ENCODE measurements at places on chromosomes 4 and X.
A peak's percentile ranks its signal among the peaks of the same experiment; 100 is the strongest.

DNA sequence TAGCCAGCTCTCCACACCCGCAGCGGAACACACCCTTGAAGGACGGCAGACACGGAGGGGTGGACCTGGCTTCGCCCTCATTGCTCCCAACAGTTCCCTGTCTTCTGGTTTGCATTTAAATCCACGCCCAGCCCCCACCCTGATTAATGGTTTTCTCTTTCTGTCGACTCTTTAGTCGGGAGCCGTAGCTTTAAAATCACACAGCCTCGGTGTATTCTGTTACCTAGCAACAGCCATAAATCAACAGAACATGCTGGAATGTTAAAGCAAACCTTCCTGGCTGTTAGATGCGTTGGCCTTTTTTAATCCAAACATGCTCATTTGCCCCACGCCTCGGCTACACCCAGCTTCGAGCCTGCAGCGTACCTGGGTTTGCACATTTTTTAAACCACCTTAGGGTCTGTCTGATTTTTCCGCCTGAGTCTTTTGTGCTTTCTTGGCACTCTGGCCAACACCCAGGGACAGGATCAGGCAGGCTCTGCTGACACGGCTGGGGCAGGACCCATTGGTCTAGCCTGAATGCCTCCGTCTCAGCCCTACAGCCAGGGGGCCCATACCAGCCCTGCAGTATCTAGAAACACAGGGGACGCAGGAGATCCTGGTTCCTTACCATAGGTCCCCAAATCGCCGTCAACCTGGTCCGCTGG, 21.4 kb upstream of the PPP2R2C start:
- peak; percentile 38 for DNase-seq

- DNase-seq: peak; percentile 31
These were observed 26.1 kb downstream of the IGSF1 start for GRCh38 chrX:131262738-131263679.

DNA sequence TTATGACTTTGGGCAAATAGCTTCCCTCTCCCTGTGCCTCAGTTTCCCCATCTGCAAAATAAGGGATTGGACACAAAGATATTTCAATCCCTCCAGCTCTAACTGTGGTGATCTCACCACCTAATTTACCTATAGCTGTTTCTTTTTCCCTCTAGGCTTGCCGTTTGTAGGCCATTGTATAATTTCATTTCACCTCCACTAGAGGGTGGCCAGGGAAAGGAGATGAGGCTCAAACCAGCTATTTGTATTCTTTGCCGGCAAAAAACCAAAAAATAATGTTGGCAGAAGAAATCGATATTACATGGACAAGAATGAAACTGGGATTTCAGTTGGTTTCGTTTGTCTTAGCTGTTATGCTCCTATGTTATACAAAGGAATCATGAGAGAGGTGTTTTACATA, 36.1 kb upstream of the DOCK11 start:
- DNase-seq: peak; percentile 47

- no peak for DNase-seq
These were observed 124.4 kb upstream of the SLC34A2 start for GRCh38 chr4:25531272-25531671.

DNA sequence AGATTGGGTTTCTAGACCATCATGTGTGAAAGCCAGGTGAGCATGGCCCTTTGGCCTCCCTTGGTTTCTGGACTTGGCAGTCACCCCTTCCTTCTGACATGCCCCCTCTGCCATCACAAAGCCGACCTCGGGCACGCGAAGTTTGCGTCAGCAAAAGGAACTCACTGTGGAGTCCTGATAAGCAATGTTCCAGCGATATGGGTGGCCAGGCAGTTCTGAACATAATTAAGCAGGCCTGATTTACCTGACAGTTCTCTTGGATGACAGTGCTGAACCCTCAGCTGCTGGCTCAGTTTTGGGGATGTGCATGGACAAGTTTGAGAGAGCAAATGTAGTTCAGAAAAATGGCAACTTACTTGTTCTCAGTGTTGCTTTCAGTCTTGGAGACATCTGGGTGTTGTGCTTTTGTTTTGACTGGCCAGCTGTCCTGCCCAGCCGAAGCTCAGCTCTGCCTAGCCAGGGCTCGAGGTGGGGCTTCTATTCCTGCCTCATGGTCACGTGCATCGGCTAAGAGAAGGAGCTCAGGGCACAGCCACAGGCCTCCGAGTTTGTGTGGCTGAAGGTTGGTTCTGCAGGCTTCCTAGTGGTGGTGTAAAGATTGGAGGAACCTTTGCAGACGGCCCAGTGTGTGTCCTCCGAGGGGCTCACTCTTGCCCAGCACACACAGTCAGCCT, 78.3 kb downstream of the CLDN34 start:
- DNase-seq: no peak

GRCh38 chrX:17553469-17553868, 178.5 kb downstream of the NHS start:
- DNase-seq: peak; percentile 89

DNA sequence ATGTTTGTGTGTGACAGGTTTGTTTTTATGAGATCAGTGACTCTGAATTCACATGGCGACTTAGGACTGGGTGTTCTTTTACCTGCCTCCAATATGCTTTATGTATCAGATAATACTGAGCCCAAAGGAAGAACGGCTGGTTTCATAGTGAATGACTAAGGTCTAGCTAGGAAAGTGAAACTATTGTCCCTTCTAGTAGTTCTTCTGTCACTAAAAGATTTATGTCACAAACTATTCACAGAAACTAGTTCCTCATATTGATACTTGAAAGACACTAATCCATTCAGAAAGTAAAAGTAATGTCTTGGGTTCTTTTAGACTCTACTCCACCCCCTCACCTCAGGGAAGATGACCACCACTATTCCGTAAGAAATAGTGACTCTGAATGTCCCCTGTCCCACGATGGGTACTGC, 81.7 kb downstream of the EGF start:
- no peak for DNase-seq

GRCh38 chrX:4663085-4663484, 949.6 kb upstream of the PRKX start:
- no peak for DNase-seq

DNA sequence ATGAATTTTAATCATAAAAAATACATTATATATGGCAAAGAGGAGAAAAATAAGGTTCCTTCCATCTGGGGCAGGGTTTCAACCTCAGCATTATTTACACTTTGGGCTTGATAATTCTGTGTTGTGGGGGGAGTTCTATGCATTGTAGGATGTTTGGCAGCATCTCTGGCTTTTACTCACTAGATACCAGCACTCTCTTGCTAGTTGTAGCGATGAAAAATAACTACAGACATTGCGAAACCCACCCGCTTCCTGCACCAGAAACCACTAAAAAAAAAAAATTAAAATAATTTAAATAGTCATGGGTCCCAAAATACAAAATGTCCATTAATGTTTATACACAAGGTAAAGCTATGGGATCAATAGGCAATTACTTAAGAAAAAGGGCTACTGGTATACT, 52.7 kb downstream of the PPP3CA start:
- no peak for DNase-seq

DNA sequence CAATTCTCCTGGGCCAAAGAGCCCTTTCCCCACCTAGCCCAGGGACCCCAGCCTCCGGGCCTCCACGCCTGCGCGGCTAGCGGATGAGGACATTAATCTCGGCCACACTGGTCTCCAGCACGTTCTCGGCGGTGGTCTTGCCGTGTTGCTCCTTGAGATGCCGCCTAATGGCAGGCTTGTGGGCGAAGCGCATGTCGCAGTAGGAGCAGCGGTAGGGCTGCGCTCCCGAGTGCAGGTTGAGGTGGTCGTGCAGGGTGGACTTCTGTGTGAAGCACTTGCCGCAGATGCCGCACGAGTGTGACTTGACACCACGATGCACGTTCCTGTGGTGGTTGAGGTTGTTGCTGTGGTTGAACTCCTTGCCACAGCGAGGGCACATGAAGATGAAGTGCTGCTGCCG, 72.1 kb downstream of the UBE2K start:
- no peak for DNase-seq

- no peak for DNase-seq
These were observed 10.0 kb downstream of the MSL3 start for GRCh38 chrX:11768039-11768438.

GRCh38 chrX:114390251-114390796, 193.6 kb upstream of the HTR2C start:
- DNase-seq: no peak

- no peak for DNase-seq
These were observed 61.4 kb upstream of the MAP3K15 start for GRCh38 chrX:19576742-19577141.

GRCh38 chrX:17082831-17083230, 136.4 kb downstream of the REPS2 start:
- DNase-seq: peak; percentile 40

DNA sequence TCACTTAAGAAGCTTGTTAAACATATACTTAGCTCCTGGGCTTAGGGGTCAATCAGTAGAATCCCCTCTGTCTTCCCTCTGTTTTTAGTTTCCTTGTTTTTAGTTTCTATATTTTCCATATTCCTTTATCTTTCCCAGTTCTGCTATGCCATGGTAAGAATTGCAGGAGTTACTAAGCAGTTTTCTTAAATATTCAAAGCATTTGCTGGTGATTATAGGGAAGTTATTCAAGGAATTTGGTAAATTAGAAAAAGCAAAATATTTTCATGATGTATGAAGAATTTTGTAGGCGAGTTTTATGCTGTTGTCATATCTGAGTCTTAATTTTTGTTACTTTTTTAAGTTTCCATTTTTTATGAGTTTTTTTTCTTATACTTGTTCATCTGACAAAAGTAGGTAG, 91.6 kb upstream of the NUDT6 start:
- DNase-seq: no peak

DNA sequence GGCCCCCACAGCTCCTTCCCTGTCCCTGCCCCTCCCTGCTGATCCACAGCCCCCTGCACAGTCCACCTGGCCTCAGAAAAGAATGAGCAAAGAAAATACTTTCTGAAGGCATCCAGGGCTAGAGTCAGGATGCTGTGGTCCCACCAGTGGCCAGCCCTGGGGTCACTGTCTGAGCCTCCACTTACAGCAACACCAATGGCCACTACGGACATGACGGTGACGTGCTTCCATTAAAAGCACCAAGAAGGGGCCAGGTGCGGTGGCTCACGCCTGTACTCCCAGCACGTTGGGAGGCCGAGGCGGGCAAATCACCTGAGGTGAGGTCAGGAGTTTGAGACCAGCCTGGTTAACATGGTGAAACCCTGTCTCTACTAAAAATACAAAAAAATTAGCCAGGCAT, 4.0 kb downstream of the JAKMIP1 start:
- no peak for DNase-seq

DNA sequence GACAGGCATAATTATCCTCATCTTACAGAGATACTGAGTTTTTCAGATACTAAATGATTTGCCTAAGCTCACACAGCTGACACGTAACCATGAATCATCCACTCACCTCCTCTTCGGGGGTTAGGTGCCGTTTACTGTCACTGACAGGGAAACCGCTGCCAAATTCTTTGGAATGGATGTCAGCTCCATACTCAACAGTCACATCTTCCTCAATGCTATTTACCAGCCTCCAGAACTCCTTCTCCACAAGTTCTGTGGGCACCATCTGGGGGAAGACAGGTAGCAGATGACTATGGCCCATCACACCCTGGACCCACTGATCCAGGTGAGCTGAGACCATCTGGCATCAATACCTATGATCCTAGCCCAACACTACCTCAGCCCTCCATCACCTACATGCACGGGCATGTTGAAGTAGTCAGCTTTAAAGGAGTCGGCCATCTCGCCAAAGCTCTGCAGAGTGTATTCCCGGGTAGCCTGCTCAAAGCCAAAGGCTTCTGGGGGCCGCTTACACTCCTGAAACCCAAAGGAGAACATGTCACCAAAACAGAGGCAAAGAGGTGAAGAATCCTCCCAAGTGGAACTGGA, 13.5 kb downstream of the KDM5C start:
- peak; percentile 51 for DNase-seq

- DNase-seq: peak; percentile 56
These were observed 1.6 kb upstream of the PDGFRA start for GRCh38 chr4:54227256-54228055.

GRCh38 chr4:185685804-185686203, 126.2 kb downstream of the SORBS2 start:
- no peak for DNase-seq

GRCh38 chr4:178423366-178423765, 981.1 kb upstream of the AGA start:
- no peak for DNase-seq

GRCh38 chr4:182206916-182207315, 36.3 kb upstream of the TENM3 start:
- no peak for DNase-seq

DNA sequence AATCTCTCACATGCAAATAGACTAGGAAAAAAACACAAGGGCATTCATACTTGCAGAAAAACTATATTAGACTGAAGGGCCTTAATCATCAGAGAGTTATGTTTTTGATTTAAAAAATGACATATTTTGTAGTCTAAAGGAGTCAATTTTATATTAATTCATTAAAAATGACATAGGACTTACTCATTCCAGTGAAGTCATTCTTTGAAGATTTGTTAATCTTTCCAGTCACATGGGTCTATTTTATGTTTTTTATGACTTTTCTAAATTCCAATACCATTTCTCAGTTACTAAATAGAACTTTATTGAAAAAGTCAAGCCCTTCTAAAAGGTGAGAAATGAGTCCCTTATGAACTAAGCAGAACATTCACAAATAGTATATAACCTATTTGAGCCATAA, 743.8 kb upstream of the INTU start:
- peak; percentile 30 for DNase-seq

DNA sequence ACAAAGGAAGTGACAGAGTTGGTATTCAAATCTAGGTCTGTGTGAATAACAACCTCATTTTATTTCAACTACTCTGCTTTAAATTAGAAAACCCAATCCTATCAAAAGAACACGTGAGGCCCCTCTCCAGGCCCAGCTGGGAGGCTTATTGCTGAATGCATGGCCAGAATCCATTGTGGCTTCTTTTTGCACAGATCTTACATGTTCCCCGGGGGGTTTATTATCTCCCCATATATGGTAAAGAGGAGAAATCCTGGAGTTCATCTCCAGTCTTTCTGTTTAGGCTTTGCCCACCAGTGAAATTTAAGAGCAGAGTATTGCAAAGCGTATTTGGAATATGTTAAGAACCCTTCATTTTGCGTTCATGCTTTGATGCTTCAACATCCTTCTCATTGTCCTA, 655.6 kb downstream of the IL1RAPL1 start:
- DNase-seq: no peak

DNA sequence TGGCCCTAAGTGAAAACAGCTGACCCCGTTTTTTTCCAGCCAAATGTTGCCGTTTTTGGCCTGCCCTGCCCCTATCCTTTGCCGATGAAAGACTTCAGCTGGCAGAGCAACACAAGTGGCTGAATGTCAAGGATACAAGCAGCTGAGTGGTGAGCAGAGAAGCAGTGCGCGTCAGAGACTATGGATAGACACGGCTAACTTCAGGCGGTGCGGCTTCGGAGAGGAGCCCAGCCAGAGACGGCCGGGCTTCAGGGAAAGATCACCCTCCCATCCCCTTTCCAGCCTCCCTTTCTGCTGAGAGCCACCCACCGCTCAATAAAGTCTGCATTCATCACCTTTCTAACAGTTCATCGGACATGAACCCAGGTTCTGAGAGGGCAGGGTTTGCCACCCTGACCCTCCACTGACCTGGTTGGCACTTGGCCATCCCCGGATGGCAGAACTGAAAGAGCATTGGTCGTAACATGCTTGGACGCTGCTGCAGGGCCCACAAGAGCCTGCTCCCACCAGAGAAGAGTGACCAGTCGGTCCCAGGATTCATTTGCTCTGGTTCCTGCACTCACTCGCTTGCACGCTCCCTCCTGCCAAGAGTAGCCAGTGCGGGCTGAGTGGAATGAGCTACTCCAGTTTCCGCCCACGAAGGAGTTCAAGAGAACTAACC, 125.8 kb downstream of the PPEF1 start:
- no peak for DNase-seq

Data from kidney tubule cell (primary cell).